AG08395 (cell line): ENCODE measurements at places on chromosomes 2 and 18.

DNA sequence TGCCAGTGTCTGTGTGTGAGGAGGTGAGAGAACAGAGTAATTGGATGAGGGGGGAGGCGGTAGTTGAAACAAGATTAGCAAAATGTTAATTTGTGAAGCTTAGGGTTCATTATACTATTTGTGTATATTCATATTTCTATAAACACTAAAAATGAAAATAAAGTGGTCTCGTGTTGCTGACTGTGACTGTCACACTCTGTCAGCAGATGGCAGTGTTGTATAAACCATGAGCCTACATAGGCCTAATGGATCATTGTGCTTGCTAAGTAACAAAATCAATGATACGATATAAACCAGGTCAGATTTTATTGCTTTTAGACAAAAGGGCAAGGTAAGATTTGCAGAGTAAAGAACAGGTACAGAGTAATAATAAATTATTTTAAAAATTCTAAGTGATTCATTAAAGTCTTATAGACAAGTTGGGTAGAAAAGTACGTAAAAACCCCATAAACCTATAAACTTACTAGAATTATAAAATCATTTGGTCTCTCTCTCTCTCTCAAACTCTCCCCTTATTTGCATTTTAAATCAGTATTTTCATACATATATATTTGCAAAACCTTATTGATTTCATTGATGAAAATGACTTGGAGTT is 182.7 kb downstream of the RPIA start:
- peak; percentile 58 for DNase-seq

GRCh38 chr2:158797963-158798700 is 3.0 kb downstream of the DAPL1 start:
- peak; percentile 43 for DNase-seq

GRCh38 chr18:78021196-78021595 is 771.5 kb downstream of the GALR1 start:
- DNase-seq, result no peak

DNA sequence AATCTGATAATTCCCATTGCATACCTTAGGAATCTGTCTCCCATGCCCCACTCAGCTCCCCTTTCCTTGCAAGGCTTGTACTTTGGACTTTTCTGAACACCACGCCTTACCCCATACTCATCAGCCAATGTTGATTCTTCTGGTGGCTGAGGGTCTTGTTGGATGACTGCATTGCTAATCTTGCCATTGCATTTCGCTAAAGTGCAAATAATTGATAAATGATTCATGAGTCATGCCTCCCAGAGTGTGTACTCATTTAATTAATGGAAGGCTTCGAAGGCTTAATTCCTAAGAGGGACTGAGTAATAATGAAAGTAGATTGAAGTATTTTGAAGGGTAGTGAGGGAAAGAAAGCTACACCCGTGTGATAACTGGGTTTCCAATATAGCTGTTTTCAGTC is 28.0 kb upstream of the PPP1R1C start:
- no peak for DNase-seq

DNA sequence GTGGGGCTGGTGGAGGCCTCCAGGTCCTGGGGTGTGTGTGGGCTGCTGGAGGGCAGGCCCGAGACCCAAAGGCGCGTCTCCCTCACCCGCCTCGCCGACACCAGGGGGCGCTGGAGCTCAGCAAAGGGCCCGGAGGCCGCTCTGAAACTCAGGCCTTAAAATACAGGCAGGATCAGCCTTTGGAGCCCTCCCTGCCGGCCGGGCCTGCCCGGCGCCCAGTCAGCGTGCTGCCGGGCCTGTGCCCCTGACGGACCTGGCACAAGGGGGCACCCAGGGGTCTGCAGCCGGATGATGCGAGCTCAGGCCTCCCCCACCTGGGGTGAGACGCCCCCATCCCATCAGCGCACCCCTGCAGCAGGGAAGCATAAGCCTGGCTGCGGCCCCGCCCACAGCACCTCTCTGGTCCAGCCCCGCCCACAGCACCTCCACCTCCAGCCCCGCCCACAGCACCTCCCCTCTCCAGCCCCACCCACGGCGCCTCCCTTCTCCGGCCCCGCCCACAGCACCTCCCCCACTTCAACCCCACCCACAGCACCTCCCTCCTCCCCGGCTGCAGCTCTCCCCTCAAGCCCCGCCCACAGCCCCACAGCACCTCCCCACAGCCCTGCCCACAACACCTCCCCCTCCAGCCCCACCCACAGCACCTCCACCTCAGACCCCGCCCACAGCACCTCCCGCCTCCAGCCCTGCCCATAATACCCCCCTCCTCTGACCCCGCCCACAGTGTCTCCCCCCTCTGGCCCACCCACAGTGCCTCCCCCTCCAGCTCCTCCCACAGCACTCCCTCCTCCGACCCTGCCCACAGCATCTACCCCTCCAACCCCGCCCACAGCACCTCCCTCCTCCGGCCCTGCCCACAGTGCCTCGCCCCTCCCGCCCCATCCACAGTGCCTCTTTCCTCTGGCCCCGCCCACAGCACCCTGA is 92.8 kb upstream of the OTOS start:
- DNase-seq, result peak; percentile 92

DNA sequence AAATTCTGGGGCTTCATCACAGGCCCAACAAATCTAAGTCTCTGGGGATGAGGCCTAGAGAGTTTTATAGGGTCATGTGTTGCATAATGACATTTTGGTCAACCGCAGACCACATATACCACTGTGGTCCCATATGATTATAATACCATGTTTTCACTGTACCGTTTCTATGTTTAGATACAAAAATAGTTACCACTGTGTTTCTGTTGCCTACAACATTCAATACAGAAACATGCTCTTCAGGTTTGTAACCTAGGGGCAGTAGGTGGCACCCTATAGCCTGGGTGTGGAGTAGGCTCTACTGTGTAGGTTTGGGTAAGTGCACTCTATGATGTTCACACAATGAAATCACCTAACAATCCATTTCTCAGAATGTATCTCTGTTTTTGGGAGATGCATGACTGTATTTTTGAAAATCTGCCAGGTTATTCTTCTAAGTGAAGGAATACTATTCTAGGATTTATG is 485.2 kb downstream of the PTPRM start:
- DNase-seq, result peak; percentile 2

GRCh38 chr2:166632616-166633015 is 138.6 kb upstream of the SCN7A start:
- DNase-seq, result no peak

DNA sequence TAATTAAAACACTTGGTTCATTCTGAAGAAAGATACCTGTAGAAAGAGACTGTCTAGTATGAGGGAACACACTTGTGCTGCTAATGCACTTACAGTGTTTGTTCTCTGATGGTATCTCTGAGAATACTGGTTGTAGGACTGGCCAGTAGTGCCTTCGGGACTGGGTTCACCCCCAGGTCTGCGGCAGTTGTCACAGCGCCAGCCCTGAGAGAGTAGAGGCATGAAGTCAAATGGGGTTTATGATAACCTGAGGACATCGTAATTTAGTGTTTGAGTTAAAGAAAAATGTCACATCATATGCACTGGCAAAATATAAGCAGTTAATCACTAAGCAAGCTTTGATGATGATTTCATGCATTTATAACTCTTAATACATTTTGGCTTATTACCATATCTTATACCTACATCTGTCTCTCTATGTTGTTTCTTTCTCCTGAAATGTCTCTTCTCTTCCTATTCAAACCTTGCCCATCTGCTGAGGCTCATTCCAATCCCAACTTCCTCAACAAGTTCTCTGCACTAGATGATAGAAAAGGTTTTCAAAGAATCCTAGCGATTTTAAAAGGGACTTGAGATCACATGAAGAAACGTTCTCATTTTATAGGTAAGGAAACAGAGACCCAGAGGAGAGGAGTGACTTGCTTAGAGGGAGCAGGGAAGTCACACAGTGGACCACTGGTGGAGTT is 50.2 kb downstream of the ATIC start:
- no peak for DNase-seq

DNA sequence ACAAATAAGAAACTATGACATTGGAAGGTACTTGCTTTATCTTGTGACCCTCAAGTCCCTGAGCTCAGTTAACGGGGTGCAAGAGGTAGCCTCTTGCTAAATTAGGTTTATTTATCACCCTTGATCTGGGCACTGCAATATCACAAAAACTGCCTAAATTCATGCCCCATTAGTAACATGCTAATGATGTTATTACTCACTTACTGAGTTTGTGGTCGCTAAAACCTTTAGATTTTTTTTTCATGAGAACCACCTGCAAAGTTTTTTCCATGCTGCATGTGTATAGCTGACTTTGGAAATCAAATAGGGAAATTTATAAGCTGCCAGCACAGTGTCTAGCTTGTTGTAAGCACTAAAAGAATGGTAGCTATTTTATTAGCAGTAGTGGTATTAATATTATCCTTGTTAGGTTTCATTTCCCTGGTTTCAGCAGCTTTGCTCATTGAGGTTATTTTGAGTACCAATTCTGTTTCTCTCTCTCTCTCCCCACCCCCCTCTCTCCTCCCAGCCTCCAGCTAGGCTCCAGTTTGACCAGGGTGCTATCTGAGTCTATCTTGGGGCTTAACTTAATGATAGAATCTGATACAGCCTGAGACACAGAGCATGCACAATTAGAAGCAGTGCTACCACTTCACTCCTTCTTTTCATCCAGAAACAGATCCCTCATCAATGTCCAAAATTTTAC is 88.7 kb upstream of the ATP8B1 start:
- no peak for DNase-seq

DNA sequence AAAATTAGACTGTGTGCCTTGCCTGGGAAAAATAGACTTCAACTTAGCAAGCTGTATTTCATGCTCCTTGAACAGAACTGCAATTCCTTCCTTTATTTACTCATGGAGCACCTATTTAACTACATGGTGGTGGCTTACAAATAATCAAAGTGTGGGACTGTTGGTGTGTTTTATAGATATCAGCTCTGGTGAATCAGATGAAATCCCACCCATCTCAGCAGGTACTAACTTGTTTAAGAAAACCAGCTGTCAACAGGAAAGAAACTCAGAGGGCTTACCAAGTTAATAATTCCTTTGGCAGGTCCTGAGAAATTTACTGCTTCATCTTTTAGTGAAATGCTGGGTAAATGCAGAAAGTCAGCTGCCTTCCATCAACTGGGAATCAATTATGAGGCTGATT is 830.6 kb downstream of the SLC4A3 start:
- no peak for DNase-seq

DNA sequence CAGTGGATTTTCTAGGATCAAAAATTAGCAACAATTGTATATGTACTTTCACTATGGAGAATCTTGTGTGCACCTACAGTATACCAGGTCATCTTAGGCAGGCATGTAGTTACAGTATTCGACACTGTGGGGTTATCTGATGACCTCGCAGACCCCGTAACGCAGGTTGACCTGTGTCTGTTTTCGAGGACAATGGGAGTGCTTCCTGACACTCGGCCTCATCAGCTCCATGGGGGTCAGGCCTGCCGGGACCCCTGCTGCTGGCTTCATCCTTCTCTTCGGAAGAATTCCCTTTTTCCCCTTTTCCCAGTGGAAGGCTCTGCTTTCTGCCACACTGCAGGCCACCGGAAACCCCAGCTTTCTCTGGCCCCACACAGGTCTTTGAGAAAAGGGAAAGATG is 102.8 kb upstream of the TMEM18 start:
- DNase-seq, result no peak

DNA sequence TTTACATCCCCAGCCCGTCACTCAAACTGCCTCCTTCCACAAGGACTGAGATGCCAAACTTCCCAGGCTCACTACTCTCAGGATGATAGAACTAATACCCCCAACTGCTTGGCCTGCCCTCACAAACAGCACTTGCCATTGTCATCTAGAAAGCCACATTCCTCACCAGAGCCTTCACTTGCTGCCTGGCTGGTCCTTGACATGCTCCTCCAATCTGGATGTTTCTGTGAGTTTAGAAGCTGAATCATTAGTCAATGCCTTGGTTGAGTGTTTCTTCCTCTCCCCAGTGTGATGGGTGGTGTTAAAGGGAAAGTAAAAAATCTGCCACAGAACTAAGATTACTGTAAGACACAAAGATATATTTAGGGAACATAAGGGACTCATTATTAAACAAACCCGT is 52.5 kb downstream of the MARCHF4 start:
- peak; percentile 67 for DNase-seq

GRCh38 chr18:11505993-11506392 is 103.4 kb upstream of the SLC35G4 start:
- DNase-seq, result no peak

- no peak for DNase-seq
Measured at GRCh38 chr2:127431408-127432023, 13.3 kb downstream of the PROC start.

- no peak for DNase-seq
Measured at GRCh38 chr2:86308984-86309695, 28.3 kb downstream of the REEP1 start.

- no peak for DNase-seq
Measured at GRCh38 chr2:201644001-201644400, 698 bp upstream of the TMEM237 start.

- peak; percentile 89 for DNase-seq
Measured at GRCh38 chr2:130797493-130798435, 39.0 kb upstream of the ARHGEF4 start.

DNA sequence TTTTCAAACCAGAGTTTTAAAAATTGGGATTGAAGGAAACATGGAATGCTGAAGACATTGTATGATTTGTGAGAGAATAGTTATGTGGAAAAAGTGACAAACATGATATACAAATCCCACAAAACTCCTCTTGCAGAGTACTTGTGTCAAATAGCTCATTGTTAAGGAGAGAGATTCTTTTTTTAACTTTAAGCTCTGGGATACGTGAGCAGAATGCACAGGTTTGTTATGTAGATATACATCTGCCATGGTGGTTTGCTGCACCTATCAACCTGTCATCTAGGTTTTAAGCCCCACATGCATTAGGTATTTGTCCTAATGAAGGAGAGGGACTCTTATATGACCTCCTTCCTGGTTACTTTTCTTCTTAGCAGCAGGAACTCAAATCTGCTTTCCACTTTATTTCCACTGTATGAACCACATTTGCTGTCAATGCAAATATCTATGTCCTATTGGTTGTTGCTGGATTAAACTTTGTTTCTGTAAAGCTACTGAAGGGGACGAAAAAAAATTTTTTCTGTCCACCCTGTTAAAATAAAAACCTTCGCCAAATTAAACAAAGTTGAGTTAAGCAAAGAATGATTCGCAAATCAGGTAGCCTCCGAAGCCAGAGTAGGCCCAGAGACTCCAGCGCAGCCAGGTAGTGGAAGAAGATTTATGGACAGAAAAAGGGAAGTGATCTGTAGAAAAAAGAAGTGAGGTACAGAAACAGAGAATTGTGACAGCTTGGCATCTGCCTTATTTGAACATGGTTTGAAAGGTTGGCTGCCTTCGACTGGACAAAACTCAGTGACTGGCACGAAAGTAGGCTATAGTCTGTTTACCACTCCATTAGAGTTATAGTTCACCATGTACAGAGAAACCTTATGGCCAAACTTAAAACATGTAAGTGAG is 430.1 kb upstream of the CHST9 start:
- DNase-seq, result no peak

- DNase-seq, result no peak
Measured at GRCh38 chr2:162994718-162995117, 156.2 kb upstream of the KCNH7 start.

DNA sequence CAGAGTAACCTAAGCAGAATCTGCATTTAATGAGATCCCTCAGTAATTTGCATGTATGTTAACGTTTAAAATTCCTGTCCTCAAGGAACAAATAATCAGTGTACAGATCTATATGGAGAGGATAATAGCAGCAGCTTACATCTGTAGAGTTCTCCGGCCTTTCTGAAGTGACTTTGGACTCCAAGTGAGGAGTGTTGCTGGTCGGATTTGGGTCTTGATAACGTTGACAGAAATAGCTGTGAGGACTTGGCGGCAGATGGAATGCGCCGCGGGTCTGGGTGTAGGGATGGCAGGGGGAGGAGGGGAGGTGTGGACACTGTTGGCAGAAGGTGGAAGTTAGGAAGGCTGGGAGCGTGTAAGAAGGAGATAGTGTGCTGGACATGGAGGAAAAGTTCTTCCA is 170.9 kb upstream of the GATA6 start:
- DNase-seq, result no peak
